ENCODE measurements at places on chromosomes 2 and 18.

GRCh38 chr2:26914659-26915310 is 55.7 kb upstream of the MAPRE3 start:
- DNase-seq: no peak

DNA sequence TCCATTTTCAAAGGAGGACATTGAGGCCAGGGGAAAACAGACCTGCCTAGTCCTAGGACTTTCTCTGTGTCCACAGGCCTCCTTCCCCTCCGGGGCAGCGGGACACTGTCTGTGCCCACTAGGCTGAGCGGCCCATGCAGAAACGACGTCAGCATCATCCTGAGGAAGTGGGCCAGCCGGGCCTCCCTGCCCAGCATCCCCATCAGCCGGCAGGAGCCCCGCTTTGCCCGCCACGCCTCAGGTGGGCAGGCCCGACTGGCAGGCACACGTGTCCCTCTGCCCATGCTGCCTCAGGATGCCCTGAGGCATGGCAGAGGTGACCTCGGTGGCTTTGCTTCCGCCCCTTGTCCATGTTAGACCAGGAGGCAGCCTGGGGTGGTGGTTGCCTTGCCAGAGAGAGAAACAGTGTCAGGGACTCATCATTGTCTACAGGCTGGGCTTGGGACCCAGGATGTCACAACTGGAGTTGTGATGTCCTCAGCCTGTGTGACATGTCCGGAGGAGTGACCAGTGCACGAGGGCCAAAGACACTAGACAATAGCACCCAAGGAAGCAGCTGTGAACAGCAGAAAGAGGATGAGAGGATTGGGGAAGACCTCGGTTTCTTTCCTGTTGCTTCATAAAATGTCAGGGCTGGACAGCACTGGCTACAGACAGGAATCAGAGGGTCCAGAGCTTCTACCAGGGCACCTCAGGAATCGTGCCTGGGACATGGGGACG is 36.8 kb downstream of the TOGARAM2 start:
- no peak for DNase-seq

DNA sequence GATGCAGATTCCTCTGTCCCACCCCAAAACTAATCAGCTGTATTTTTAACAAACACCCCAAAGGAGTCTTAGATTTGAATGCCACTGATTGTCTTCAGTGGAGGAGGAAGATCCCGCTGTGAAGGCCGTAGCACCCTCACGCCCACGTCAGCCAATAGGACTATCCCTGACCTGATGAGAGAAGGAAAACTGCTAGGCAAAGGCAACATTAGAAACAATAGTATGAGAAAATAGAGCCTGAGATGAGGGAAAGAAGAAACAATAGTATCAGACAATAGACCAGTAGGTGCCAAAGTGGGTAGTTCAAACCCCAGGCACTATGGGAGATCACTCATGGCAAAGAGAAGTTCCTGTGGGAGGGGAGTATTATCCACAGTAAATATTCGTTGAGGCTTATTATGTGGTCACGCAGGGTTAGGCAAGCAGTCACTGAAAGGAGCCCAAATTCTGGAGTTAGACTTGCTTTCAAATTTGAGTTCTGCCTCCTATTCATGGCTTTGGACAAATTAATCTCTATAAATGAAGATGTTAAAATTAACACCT is 2.8 kb downstream of the PCBP1 start:
- no peak for DNase-seq

- DNase-seq: no peak
These were observed 176.6 kb downstream of the GFPT1 start for GRCh38 chr2:69210385-69210784.

DNA sequence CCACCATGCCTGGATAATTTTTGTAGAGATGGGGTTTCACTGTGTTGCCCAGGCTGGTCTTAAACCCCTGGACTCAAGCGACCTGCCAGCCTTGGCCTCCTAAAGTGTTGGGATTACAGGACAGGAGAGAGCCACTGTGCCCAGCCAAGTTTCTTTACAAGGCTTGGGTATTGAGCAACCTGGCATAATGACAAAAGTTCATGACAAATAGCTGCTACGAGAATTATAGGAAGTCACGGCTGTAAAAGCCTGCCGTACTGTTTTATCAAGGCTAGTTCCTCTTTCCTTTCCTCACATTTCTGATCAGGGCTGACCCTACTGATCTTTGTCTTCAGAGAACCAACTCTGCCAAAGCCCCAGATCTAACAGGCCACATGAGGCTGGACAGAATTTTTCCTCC is 490.4 kb upstream of the SPRED2 start:
- no peak for DNase-seq

- DNase-seq: no peak
These were observed 21.4 kb downstream of the TNFRSF11A start for GRCh38 chr18:62346333-62347088.

GRCh38 chr2:173196080-173196479 is 120.4 kb downstream of the MAP3K20 start:
- DNase-seq: no peak

GRCh38 chr18:34321066-34321465 is 96.4 kb upstream of the NOL4 start:
- DNase-seq: no peak

DNA sequence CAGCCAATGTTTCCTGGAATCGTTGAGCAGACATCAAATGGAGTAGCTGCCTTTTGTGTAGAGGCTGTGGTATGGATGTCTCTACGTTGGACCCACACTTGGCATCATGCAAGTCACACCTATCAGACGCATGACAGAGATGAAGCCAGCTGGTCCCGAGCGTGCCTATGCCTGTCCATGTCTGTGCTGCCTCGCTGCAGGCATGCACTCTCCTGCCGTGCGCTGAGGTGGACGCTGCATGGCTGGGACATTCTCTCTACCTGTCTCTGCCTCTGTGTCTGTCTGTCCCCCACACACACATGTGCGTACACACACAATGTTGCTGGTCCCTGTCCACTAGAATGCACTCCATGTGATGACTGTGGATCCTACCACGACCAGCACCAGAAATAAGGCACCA is 514.2 kb upstream of the MYT1L start:
- no peak for DNase-seq

DNA sequence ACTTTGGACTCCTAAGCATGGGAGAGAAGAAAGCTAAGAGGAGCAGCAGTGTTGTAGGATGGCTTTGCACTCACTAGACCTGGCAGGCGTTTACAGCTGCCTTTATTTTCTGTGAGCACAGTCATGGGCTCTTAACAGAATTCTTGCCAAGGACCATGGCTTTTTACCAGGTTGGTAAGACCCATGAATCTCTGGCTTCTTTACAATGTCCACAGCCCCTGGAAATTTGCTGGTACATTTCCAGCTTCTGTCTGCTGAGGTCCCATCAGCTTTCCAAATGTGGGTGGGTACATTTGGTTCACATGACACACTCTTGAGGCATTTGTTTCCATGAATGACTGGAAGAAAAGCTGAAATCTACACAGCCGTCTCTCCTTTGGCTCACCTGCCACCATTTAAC is 162.7 kb downstream of the PPP1R1C start:
- DNase-seq: no peak

GRCh38 chr2:197340591-197340990 is 30.0 kb upstream of the ANKRD44 start:
- DNase-seq: no peak

DNA sequence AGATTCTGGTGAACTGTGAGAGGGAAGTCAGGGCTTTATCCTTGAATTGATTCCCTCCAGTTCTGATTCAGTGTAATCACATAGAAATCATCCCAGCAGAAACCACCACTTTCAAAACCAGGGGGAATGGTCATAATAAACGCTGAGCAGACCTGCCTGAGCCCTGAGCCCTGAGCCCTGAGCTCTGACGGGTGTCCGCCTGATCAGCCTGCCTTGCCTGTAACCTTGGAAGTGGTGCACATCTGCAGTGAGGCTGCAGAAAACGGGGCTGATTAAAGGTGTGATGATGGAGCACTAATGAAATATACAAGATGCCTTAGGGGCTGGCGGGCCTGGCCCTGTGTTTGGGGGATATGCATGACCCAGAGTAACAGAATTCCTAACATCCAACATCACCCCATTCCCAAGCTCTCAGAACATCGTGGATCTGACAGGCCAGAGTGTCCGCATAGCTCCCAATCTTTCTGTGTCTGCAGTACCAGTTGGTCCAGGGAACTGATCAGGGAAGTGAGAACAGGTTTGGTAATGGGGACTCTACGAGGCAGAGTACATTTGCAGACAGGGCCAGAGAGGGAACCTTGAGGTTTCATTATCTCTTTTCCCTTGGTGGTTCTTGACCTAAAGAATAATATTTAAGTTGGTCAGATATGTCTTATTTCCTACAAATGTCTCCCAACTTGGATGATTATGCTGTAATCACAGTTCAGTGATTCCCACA is 37.8 kb downstream of the KCTD18 start:
- DNase-seq: no peak

- DNase-seq: no peak
These were observed 106.2 kb upstream of the DLX2 start for GRCh38 chr2:172208791-172209325.

DNA sequence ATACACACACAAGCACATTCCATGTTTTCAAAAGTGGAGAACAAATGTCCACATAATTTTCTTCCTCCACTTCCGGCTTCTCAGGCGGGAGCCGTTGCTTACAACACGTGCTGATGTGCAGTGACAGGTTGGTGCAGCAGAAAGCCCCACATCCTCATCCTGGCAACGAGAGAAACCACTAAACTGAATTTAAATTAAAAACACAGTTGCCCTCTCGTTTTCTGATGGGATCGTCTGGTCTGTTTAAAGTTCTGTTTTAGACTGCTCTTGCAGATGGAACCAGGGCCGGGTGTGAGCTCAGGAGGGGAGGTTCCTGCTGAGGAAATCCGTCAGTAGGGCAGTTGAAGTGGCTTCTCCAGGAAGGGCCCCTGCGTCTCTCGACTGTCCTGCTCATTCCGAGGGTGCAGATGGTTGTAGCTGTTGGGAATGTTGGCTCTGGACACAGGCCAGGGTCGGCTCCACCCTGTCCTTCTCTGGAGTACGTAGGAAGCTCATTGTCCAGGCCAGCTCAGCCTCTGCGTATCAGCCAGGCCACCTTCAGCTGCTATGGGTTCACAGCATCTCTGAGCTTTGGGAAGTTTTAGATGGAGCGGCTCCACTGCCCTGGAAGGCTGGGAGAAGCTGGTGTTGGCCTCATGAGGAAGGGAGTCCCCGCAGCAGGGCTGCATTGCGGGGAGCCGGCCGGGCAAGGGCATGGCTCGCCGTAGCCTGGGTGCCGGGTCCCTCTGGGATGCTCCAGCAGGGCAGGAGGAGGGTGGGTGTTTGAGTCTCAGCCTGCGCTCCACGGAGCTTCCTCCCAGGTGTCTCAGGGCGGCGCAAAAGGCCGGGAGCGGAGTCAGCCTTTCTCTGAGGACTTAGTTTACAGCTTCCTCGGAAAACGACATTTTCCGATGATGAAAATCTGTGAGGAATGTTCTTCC is 58.3 kb downstream of the NFATC1 start:
- no peak for DNase-seq

GRCh38 chr18:39761273-39761672 is 2193.8 kb upstream of the PIK3C3 start:
- no peak for DNase-seq

GRCh38 chr18:47752796-47753645 is 177.4 kb downstream of the SMAD2 start:
- no peak for DNase-seq

- DNase-seq: no peak
These were observed 53.4 kb upstream of the SPRED2 start for GRCh38 chr2:65485839-65486238.

DNA sequence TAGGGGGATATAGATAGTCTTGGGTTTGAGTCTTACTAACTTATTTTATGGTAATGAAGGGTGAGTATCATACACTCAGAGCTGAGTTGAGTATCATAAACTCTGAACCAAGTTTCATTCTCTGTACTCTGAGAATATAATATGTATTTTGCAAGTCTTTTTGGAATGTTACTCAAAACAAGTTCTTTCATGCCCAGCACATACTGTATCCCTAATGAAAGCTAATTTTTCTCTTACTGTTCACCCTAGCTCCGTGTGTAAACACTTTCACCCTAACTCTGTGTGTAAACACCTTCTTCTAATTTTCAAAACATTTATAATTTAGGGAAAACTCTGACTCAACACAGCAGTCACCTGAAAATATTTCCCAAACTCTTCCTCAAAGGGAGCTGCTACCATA is 29.7 kb upstream of the CHST9 start:
- no peak for DNase-seq

- no peak for DNase-seq
These were observed 124.8 kb downstream of the PHLPP1 start for GRCh38 chr18:62839874-62840713.

- no peak for DNase-seq
These were observed 24.2 kb downstream of the CTIF start for GRCh38 chr18:48563027-48563426.

- DNase-seq: no peak
These were observed 114.5 kb downstream of the METTL8 start for GRCh38 chr2:171319164-171319810.

DNA sequence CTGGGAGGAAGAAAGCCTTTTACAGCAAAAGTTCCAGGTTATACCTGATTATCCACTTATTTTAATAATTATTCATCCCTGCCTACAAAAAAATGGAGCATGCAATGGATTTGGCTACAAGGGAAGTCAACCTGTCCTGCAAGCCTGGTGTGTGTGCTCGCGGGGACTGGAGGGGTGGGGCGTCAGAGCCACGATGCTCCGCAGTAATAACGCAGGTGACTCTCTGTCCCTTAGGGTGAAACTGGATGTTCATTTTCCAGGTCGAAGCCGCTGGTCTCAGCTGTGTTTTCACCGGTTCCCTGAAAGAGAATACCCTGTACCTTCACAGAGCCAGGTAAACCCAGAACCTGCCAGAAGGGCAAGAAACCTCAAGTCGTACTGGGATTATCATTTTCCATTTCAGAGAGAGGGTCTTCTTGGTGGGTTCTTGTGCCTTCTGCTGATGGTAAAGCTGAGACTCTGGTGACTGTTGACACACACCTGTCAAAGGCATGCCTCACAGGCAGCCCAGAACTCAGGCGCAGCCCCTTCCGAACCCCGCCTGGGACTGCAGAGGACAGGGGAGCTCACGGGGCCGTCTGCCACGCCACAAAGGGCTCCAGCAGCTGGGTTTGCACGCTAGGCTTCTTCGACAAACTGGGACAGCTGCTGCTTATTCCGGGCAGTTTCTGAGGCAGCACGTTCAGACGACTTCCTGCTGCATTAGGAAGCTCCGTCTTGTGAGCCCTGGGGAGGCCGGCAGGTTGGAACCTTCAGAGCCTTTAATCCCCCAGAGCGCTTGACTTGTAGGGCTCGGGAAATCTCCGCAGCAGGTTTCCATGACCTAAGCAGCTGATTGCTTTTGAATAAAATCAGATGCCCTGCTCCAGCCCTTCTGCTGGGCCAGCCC is 58.6 kb downstream of the KCNG2 start:
- DNase-seq: no peak
